GM04503 (cell line): ENCODE measurements at places on chromosomes 3 and 15.

- no peak for DNase-seq
Measured at GRCh38 chr15:31353931-31354330, 27.3 kb downstream of the KLF13 start.

- DNase-seq, result no peak
Measured at GRCh38 chr3:129416415-129416814, 12.0 kb downstream of the EFCAB12 start.

- no peak for DNase-seq
Measured at GRCh38 chr15:80752204-80752603, 27.0 kb upstream of the CEMIP start.

- DNase-seq, result no peak
Measured at GRCh38 chr3:11245276-11245675, 26.9 kb upstream of the ATG7 start.

GRCh38 chr15:63389902-63390670 lies 8.4 kb upstream of the CA12 start:
- no peak for DNase-seq

GRCh38 chr3:117880638-117881037 lies 1154.0 kb downstream of the IGSF11 start:
- no peak for DNase-seq

GRCh38 chr3:101458387-101458786 lies 54.6 kb downstream of the SENP7 start:
- DNase-seq, result no peak

DNA sequence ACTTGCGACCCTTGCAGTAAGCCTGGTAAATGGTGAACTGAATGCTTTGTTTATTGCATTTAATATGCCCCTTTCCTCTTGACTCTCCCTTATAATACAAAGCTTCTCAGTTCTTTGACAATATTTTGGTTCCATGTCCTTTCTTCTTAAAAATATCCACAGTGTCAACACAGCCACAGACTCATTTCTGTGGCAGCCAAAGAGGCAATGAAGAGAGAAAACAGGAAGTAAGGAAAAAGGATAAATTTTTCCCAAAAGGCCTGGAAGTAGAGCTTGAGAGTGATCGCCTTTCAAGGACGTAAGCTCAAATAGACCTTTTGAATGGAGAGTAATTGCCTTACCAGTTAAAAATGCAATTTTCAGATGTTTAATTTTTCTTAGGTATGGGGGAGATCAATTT lies 59.4 kb downstream of the PEX5L start:
- DNase-seq, result no peak

DNA sequence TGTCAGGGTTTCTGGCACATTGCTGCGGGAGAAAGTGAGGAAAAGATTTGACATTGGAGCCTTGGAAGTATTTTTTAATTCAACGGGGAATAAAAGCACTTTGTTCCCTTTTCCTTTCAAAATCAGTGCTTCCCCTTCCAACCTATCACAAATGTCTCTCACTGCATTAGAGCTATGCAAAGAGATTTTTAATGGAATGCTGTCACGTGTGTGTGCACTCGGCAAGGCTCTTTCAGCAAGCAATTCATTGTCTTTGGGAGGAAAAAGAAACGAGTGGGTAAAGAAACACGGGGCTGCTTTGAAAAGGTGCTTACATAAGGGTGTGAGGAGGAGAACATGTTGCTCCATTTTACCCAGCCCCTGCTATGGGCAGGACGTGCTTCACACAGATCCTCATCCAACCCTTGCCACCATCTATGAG lies 490.4 kb upstream of the PROK2 start:
- DNase-seq, result no peak

DNA sequence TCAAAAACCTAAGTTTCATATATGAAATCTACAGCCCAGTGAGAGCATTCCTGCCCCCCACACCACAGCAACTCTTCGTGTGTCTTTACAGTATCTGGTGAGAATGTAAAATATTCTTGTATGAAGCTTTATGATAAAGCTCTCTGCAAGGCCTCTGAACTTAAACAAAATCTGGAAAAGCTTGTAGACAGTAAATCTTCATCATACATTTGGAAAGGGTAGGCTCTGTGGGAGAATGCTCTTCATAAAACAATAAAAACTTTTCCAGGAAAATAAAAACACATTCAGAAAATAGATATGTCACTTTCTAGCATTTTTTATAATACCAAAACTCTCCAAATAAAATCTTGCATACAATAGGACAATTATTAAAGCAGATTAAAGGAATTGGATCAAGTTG lies 1009.5 kb downstream of the NAALADL2 start:
- no peak for DNase-seq

GRCh38 chr3:55060896-55061719 lies 133.2 kb upstream of the LRTM1 start:
- DNase-seq, result no peak

- no peak for DNase-seq
Measured at GRCh38 chr3:27628026-27628750, 93.9 kb downstream of the EOMES start.
